ENCODE measurements at places on chromosomes 4 and X. TPM values are rescaled to one million over a fixed set of nuclear protein-coding genes. Genes with fewer than 3 reads are reported as not detected.

Gene USP17L11
- not detected for total RNA-seq

Gene MAOA
- total RNA-seq = 0.44 TPM

Gene RNF128
- total RNA-seq = 0.09 TPM

Gene IRF2
- total RNA-seq = 14.8 TPM

Gene TCEAL6
- not detected for total RNA-seq

Gene TRIM60
- not detected for total RNA-seq

Gene TMEM144
- total RNA-seq = 3.1 TPM

All from muscle of leg (tissue), 16 donors.